ENCODE measurements at places on chromosomes 4 and X.

- DNase-seq: no peak
Observed at GRCh38 chr4:186725469-186726425, 2.1 kb upstream of the FAT1 start.

GRCh38 chr4:172546782-172547181, 621.8 kb upstream of the GALNT7 start:
- no peak for DNase-seq

- peak; percentile 18 for DNase-seq
Observed at GRCh38 chr4:99447079-99447478, 11.9 kb upstream of the ADH7 start.

DNA sequence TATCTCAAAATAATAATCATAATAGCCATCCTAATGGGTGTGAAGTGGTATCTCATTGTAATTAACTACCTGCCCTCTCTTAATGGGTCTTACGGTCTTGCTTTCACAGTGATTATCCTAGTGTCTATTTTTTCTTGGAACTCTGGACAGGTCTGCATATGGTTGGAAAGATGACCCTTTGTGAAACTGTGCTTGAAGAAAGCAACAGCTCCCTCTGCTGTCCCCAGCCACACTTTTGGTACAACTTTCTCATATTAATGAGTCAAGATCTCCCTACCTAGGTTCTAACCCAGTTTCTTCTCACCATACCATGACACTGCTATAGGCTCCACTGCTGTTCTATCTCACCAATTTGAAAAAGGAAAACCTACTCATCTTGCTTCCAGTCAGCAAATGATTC, 2.4 kb downstream of the TFDP3 start:
- no peak for DNase-seq

- DNase-seq: peak; percentile 95
Observed at GRCh38 chr4:143335979-143336780, 496 bp upstream of the GAB1 start.

DNA sequence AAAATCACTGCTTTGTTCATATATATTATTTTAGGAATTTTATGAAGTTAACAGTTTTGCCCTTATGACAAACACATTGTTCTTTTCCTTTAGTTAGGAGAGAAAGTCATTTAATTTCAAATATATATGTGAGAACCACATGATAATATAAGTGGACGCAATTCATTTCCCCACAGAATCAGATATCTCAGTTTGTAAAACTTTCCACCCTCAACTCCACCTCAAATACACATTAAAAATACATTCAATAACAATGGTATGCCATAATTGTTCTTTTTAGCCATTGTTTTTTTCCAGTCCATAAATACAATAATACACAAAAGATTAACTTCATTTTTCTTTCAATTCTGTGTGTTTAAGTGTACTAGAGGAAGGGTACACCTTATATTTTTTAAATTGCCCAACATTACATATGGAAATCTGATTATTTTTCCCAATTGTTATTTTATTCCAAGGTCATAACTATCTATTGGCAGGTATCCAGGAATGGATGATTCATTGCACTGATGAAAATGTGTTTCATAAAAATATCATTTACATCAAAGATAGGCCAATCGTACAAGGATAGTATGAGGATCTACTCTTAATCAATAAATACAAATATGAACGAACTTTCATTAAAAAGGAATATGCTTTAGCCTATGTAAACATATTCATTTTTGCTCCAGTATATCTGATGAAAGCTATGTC, 125.0 kb downstream of the PPP3CA start:
- no peak for DNase-seq

DNA sequence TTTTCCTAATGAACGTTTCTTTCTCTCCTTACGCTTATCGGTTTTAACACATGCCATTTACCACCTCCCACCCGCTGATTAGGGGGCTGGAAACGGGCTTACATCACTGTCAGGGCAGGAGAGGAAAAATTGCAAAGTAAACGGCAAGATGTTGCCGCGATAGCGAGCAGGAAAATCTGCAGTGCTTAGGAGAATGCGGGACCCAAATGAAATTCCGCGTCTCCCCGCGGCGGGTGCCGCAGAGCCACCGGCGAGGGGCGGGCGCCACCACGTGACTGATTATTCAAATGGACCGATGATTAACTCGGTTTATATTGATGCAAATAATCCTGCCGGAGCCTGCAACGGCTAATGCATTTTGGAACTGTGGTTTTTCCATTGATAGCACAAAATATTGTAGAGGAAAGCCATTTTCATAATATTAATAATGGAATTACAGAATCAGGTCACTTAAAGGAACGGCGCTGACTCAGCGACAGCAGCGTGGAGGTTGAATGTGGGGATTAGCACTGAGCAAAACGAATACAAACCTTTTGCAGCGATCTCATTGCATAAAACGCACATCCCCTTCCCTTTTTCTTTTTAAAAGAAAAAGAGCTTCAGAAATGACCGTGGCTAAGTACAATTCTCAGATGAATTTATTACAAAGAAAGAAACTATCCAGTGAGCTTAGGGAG, 224.2 kb downstream of the STIM2 start:
- peak; percentile 76 for DNase-seq

DNA sequence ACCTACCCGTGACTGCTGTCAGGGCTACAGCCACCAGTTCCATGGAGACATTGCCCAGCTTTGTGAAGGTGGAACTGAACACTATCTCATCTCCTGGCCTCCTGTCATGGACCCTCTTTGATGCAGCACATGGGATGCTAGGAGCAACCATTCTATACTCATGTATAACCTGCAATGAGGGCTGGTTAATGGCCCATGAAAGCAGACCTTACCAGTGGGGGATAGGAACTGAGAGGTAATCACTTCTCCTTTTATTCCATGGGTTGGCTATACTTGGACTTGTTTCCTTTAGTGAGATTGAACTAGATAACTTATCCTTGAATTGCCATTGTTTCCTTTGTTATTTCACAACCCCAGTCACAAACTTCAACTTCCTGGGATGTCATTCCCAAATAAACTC, 310.6 kb downstream of the BMPR1B start:
- DNase-seq: no peak

DNA sequence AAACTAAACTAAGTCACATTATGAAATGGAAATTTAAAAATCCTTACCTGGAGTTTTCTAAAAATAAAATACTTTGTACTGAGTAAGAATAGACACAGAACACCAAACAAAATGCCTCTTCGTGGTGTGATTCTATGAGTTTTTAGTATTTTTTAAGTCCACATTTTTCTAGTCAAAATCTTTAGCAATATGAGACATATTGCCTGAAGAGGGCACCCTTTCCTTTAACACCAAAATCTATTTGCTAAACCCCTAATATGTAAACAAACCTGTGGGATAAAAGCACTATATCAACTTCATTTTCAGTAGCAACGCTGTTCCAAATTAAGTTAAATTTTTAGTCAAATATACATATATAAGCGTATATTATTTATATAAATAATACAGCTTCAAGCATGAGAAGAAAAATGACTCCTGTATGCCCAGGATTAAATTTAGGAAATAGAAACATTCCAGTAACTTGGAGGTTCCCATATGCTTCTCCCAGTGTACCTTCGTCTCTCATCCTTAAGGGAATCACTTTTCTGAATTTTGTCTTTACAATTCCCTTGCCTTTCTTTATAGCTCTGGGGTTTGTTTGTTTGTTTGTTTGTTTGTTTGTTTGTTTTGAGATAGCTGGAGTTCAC, 23.0 kb upstream of the PGM2 start:
- no peak for DNase-seq

GRCh38 chr4:94116842-94117241, 90.8 kb upstream of the SMARCAD1 start:
- DNase-seq: no peak

Data from WERI-Rb-1 (cell line).